ENCODE measurements at places on chromosomes 12 and 14.

DNA sequence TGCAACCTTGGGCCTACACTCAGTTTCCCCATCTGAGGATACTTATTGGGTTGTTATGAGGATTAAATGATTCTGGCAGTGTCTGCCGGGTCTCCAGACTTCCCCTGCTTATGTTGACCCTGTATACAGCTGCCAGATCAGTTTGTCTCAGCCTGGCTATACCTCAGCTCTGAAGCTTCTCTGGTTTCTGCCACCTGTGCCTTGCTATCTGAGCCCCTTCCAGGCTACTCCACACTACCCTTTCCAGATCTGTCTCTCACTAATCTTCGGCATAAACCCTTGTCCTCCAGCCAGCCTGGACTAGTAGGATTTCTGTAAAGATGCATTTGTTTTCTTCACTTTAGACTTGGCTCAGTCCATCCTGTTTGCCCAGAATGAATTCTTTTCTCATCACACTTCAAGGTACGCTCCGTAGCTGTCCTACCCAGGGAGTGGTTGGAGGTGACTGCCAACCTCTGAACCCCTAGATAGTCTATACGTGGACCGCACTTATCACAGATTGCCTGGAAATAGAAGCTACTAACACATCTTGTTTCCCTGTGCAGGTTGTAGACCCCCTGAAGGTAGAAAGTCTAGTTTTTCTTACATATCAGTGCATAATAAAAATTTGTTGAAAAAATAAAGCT is 422.4 kb downstream of the RAD51B start:
- no peak for DNase-seq

- no peak for DNase-seq
These were observed 92.9 kb downstream of the ESR2 start for GRCh38 chr14:64201296-64201695.

GRCh38 chr14:63605041-63605532 is 36.6 kb downstream of the WDR89 start:
- no peak for DNase-seq

DNA sequence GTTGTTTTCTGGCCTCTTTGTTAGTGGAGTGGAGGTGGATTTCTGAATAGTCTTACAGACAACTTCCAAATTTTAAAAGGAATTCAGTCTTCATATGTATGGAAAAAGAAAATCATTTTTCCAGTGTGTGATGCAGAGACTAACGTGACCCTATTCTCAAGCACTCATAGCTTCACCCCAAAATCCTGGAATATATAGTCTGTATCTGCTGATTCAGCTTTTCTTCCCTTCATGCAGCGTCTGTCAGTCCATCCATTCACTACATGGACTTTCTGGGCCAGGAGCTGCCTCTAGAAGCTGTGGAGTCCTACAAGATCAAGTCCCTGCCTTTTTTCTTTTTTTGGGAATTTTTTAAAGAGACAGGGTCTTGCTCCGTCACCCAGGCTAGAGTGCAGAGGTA is 23.8 kb downstream of the KLC1 start:
- no peak for DNase-seq

GRCh38 chr12:48894271-48894670 is 28.6 kb upstream of the RND1 start:
- no peak for DNase-seq

DNA sequence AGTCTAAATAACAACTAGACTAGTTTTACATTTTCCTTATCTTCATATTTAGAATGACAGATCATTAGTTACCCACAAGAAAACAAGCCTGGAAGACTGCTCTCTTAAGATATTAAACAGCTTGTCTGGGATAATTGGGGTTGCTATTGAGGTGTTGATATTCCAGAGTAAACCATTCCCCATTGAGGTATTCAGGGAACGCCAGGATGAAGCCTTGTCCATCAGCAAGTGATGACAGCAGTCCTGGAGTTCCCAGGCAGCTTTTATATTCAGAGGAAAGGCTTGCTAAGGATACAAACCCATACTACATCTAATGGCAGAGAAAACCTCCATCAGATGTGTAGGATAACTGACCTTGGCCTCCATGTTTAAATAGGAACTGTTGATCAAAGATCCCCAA is 168.4 kb downstream of the MSRB3 start:
- no peak for DNase-seq

GRCh38 chr12:82407481-82407880 is 49.2 kb downstream of the METTL25 start:
- DNase-seq: no peak

- DNase-seq: no peak
These were observed 3.2 kb upstream of the MEG3 start for GRCh38 chr14:100822532-100823296.

DNA sequence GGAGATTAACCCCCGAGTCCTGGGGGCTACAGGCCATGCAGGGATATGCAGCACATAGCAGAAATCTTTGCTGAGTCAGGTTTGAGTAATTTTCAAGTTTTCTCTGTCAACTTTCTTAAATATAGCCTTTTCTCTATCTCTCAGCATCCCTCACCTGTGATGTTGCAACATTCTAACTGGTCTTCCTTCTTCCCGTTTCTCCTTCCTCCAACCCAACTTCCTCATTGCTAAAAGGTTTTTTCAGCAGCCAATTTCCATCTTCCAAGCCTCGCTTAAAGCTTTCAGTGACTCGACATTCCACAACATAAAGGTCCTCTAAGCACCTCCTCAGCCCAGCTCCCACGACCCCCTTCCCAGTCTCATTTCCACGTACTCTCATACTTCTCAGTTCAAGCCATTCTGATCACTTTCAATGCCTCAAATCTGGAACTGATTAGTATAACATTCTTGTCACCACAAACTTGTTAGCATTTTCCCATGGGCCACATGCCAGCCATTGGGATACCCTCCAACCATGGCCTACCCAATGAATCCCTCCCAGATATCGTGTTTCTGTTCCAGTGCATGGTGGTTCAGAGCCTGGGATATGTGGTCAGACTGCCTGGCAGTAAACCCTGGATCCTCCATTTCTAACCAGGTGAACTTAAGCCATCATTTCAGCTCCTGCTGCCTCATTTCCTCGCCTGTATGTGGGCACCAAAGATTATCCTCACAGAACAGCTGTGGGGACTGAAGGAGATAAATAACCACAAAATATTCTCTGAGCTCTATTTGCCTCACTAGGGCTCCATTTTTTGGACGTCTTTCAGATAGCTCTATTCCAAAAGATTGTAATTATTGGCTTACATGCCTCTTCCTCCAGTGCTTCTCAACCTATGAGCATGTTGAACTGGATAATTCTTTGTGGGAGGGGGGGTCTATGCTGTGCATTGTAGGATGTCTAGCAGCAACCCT is 65.8 kb downstream of the KCNK10 start:
- DNase-seq: no peak

DNA sequence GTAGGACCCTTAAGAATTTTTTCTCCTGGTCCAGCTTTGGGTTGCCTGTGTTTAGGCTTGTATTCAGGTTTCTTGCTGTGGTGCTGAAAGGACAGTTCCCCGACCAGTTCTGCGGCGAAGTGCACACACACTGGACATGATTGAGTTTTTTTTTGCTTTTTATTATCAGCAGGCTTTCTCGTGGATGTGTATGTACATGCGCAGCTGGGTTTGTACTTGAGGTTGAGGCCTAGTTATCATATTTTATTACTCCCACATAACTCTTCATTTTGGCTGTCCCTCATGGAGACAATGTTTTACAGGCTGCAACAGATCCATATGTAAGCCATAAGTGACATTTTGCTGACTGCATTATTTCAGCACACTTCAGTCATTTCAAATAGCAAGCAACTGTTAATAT is 2.5 kb downstream of the SCN8A start:
- peak; percentile 34 for DNase-seq

DNA sequence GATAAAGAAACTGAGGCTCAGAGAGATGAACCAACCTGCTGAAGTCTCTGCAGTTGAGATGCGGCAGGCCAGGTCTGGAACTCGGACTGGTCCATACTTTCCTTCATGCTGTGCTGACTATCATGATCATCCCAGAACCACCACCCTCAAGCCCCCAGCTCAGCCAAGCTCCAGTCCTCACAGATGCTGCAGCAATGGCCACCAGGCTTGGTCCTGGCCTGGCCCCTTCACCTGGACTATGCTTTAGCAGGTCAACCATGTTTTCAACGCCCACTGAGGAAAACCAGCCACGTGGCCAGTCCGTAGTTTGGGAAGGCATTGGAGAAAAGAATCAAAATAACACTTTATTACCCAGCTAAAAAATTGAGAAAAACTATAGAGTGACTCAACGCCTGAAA is 1.4 kb downstream of the GPR68 start:
- DNase-seq: no peak

DNA sequence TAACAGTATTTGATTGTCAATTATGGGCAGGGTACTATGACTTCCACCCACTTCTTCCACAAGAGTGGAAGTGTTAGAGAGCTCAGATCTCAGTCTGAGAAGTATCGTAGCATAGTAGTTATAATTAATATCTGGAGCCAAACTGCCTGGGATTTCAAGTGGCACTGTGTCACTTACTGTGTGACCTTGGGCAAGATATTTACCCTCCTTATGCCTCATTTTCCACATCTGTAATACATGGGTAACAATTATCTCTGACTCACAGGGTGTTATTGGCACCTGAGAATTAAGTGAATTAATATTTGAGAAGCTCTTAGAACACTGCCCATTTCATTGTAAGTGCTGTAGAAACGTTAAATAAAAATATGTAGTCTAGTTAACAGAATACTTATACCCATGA is 11.5 kb downstream of the RAB21 start:
- no peak for DNase-seq

- DNase-seq: no peak
These were observed 43.2 kb downstream of the IRAK3 start for GRCh38 chr12:66232263-66232662.

GRCh38 chr12:48339442-48340117 is 11.1 kb downstream of the ZNF641 start:
- DNase-seq: no peak

DNA sequence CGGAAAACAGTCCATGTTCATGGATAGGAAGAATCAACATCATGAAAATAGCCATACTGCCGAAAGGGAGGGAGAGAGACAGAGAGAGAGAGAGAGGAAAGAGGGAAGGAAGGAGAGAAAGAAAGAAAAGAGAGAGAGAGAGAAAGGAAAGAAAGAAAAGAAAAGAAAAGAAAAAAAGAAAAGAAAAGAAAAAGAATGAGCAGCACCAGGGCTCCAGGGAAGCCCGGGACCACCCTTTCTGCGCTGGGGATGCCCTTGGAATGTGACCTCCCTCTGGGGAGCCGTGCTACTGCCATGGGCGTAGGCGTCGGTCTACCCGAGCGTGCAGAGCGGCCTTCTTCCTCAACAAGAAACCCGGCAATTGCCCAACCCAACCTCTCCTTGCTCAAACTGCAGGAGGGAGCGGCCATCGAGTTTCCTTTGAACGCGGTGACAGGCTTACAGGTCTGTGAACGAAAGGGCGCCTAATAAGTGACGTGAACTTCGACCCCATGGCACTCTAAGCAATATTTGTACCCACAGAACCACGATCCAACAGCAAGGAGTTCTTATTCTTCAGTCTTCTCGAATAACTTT is 16.9 kb downstream of the OR6S1 start:
- DNase-seq: no peak

DNA sequence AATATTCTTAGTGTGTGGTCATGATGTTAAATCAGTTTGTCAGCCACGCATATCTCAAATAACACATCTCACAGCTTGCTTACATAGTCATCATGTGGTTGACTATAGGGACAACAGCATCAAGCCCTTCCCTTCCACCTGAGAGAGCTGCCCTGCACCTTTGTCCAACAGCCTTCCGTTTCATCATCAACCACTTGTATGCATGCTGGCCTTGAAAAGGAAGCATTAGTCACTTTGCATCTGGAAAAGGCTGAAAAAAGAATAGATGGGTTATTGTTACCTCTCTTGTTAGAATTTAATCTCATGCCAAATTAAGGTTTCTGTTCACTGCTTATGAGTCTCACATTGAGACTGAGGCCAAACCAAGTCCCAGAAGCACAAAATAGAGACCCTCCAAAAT is 1586.5 kb upstream of the SEL1L start:
- DNase-seq: no peak

- peak; percentile 56 for DNase-seq
These were observed 99.5 kb downstream of the PDZRN4 start for GRCh38 chr12:41287500-41288141.

DNA sequence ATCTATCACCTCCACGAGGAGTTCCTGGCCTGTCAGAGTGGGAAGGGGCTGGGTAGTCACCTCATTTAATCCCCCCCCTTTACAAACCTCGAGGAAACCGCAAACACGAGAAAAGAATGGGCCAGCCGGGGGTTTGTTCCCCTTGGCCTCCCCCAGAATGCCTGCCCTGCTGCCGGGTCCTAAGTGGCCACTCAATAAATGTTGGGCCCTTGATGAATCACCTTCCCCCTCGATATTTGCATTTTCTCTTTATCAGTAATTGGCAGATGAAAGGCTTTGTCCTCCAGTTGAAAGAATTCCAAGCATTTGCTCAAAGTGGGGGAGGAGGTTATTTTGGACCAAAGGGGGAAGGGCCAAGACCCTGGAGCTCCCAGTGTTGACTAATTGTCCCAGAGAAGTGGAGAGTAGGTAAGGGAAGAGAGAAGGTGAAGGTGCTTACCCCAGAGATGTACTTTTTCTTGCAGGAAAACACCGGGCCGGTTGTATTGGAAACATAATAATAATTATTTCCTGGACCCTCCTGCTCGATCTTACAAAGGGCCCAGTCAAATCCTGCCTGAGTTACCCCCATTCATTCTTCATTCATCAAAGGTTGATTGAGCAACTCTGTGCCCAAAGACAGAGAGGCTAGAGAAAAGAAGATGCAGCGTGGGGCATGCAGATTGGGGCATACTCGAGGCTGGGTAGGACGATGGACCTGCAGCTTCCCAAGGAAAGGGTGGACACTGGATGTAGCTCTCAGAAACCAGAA is 1.9 kb upstream of the KDM2B start:
- DNase-seq: peak; percentile 91

GRCh38 chr12:99706736-99707473 is 59.4 kb downstream of the GARIN6 start:
- DNase-seq: no peak

GRCh38 chr12:55685671-55686070 is 22.0 kb downstream of the ITGA7 start:
- no peak for DNase-seq

DNA sequence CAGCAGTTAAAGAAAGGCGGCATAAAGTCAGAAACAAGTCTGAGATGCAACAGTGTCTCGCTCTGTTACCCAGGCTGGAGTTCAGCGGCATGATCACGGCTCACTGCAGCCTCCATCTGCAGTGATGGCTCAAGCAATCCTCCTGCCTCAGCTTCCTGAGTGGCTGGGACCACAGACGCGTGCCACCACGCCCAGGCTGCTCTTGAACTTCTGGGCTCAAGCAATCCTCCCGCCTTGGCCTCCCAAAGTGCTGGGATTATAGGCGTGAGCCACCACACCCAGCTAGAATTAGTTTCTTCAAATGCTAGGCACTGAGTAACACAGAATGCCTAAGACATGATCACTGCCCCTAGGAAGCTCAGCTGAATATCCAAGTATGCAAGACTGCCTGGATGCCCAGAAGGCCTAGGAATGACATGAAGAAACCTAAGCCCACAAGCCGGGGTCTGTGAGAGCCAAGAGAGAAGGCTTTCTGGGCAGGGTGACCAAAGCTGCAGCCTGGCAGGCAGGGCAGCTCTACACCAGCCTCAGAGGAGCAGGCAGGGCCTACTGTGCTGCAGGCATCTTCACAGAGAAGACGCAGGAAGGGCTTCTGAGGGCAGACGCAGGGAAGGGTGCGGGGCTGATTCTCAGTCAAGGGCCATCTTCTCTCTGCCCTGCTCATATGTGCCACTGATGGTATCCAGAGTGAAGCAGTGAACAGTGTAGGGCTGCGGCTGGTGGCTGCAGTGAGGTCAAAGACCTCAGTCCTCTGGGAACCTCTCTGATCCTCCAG is 4.3 kb upstream of the PPP2R5C start:
- DNase-seq: no peak
